Left ventricle myocardium superior (tissue), 1 donor: ENCODE measurements at places on chromosomes 5 and 9. TPM values are rescaled to one million over a fixed set of nuclear protein-coding genes. Genes with fewer than 3 reads are reported as not detected.

Gene PCDHA13
- total RNA-seq = 0.10 TPM

Gene SEMA5A
- total RNA-seq = 25.3 TPM

Gene CCDC192
- not detected for total RNA-seq

Gene HRH2
- 58.0 TPM for total RNA-seq

Gene GARIN3
- not detected for total RNA-seq
